HL-60 (cell line): ENCODE measurements at places on chromosomes 6 and 20.

- DNase-seq = no peak
These were observed 126.1 kb upstream of the LAMP5 start for GRCh38 chr20:9388160-9388812.

- no peak for DNase-seq
These were observed 2.1 kb downstream of the HIVEP1 start for GRCh38 chr6:12014027-12014872.

GRCh38 chr20:34334654-34335407, 28.2 kb upstream of the ITCH start:
- DNase-seq = no peak

GRCh38 chr20:45727044-45727443, 4.9 kb downstream of the SPINT4 start:
- no peak for DNase-seq

DNA sequence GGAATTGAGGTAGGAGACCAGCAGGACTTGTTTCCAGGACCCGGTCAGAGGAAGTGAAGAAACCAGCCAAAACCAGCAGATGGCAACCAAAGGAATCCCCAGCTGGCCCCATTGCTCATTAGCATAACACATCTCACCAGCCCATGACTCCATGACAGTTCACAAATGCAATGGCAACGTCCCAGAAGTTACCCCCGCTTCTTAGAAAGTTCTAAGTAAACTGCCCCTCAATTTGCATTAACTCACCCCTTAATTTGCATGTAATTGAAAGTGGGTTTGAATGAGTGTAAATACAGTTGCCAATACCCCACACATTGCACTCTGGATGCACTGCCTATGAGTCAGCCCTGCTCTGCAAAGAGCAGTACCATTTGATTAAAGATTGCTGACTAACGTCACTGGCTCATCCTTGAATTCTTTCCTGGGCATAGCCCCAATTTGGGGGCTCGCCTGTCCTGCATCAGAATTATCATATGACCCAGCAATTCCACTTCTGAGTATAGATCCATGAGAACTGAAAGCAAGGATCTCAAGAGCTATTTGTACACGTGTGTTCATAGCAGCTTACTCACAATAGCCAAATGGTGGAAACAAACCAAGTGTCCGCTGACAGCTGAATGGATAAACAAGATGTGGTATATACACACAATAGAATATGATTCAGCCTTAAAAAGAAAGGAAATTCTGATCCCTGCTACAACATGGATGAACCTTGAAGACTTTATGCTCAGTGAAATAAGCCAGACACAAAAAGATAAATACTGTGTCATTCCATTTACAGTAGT, 36.4 kb downstream of the MYLK4 start:
- no peak for DNase-seq

GRCh38 chr6:52640170-52640569, 30.7 kb upstream of the TMEM14A start:
- DNase-seq = no peak

DNA sequence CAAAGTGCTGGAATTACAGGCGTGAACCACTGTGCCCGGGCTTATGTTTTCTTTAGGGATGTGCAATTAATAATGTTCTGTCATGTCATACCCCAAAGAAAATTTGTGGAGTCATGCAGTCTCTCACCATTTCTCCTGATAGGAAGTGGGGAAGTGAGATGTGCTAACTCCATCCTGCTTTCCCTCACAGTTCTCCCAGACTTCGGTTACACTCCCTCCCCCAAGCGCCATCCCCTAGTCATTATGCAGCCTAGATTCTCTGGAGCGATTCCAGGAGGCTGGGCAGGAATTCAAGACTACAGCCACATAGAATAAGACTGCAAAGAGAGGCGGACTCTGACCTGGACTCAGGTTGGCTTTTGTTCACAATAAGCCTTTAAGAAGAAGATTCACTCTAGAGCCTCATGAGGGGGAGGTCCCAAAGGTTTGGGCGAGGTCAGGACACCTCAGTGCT, 271.4 kb downstream of the ALDH8A1 start:
- no peak for DNase-seq

DNA sequence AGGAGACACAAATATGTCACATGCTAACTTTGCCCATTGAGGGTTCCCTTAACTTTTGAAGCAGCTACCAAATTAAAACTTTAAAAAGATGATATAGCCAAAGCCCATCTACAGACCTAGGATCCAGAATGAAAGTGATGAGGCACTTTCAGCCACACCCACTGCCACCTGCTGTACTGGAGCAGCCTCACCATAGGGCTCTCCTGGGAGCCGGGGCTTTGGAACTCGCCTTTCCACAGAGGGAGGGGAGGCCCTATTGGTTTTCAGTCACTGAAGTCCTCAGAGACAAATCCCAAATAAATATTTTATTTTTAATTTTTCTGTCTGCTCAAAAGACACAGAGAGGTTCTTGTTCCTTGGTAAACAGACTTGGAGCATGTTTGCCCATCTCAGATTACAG, 238.1 kb upstream of the TAB2 start:
- no peak for DNase-seq

- DNase-seq = no peak
These were observed 470.2 kb upstream of the HSF2 start for GRCh38 chr6:121929301-121929700.

DNA sequence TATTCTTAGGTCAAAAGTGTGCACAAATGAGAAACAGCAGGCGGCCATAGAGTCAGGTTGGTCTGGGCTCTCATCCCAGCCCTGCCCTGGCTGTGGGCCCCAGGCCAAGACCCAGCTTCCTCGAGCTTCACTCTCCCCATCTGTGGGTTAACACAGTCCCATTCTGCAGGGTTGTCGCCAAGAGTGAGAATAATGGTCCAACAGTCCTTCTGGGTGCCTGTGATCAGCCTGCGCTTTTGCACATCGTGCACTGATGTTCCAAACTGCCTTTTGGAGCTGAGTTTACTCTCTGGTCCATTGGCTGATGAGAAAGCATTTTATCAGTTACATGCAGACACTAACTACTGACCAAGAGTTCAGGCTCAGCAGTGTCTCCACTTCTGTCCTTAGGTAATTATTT, 82.6 kb downstream of the INSM1 start:
- DNase-seq = no peak

GRCh38 chr6:108559884-108560462, 744 bp upstream of the FOXO3 start:
- DNase-seq = no peak

DNA sequence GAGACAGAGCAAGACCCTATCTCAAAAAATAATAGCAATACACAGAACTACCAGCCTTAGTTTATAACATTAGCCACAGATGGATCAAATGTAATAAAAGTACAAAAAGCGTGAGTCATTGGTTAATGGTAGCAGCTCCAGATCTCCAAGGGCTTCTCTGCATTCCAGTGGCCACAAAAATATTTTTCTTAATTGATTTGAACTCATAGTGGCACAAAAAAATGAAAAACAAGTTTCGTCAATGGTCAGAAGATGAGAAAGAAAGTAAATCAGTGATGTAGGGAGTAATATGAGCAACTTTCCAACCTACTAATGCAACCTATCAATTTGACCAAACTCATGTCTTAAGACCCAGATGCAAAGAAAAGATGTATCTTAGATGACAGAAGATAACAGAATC, 79.6 kb downstream of the CEP57L1 start:
- DNase-seq = no peak

- no peak for DNase-seq
These were observed 34.8 kb downstream of the CTNNBL1 start for GRCh38 chr20:37728635-37728983.

DNA sequence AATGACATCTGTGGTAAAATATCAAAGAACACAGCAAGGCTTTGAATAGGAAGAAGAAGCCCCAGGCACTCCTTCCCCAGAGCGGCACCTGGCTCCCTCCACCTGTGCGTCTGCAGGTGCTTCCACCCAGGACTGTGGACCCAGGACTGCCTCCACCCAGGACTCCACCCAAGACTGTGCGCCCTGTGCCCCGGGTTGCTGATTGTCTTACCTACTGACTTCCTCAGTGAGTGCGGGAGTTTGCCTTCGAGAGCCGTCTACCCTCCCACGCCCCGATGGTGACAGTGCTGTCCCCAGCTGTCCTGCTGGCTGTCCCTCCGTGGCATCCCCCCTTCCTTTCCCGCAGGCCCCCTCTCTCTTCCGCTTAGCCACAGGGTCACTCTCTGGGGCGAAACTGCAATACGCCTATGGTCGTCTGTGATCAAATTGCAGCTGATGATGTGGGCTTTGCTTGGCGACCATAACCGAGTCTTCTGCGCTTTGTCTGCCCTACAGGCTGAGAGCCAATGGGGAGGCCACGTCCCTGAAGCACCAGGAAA, 52.1 kb downstream of the IRF4 start:
- no peak for DNase-seq

DNA sequence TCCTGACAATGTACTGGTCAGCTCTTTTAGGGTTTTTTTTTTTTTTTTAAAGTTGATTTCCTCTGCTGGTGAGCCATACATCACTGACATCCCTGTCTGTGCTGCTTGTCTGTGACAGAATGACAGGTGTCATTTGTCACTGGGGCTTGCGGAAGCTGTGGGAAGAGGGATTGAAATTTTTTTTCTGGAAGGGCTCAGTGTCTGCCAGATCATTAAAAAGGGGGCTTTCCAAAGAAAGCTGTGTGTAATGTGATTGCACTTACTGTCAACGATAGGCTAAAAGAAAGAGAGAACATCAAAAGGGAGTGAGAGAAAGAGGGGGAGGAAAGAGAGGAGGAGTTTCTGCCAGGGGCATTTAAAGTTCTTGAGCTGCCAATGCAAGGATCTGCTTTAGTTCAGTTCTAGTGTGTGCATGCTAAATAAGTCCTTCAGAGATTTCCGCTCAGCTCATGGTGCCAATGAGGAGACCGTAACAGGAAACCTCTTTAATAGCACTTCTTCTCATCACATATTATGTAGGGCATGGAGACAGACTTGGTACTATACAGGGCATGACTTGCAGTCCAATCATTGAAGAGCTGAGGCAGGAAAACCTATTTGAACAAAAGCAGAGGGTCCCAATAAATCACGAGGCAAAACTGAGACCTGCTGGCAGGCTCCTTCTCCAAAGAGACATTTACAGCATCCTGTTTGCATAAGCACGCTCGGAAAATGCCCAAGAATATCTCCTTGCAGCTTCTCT, 177.2 kb downstream of the TSHZ2 start:
- no peak for DNase-seq

GRCh38 chr6:161465403-161465802, 191.5 kb upstream of the AGPAT4 start:
- no peak for DNase-seq

- no peak for DNase-seq
These were observed 4.9 kb downstream of the MAPK13 start for GRCh38 chr6:36135053-36135731.

DNA sequence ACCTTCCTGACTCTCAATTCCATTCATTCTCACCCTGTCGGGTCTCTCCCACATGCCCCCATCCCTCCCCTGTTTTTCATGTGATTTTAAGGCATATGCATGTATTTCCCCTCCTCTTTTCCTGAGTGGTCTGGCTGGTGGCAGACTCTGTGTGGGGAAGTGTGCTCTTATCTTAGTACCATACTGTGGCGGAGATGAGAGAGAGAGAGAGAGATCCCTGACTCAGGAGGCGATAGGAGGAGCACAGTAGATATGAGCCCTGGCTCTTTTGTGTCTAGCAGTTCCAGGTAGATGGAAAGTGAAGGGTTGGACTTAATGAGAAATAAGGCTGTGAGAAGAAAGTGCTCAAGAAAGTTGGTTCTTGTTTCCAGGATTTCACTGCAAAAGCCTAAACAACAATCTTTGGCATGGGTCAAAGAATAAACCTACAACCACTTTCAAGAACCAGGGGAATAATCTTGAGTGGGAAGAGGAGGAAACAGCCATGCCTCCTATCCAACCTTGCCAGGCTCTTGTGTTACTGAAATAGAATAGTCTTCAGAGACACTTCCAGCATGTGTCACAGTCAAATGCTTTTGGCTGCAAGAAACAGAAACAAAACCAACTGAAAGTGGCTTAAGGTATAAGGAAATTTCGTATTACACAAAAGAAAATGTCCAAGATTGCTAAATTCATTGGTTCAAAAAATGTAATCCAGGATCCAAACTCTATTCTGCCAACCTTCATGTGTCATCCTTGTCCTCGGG, 123.8 kb upstream of the MYLIP start:
- DNase-seq = no peak

- DNase-seq = no peak
These were observed 397.4 kb downstream of the C6orf118 start for GRCh38 chr6:164911873-164912580.

- DNase-seq = no peak
These were observed 1.8 kb upstream of the HLA-DQB1 start for GRCh38 chr6:32668226-32668747.

- no peak for DNase-seq
These were observed 68.4 kb downstream of the RPP40 start for GRCh38 chr6:4935486-4935885.

DNA sequence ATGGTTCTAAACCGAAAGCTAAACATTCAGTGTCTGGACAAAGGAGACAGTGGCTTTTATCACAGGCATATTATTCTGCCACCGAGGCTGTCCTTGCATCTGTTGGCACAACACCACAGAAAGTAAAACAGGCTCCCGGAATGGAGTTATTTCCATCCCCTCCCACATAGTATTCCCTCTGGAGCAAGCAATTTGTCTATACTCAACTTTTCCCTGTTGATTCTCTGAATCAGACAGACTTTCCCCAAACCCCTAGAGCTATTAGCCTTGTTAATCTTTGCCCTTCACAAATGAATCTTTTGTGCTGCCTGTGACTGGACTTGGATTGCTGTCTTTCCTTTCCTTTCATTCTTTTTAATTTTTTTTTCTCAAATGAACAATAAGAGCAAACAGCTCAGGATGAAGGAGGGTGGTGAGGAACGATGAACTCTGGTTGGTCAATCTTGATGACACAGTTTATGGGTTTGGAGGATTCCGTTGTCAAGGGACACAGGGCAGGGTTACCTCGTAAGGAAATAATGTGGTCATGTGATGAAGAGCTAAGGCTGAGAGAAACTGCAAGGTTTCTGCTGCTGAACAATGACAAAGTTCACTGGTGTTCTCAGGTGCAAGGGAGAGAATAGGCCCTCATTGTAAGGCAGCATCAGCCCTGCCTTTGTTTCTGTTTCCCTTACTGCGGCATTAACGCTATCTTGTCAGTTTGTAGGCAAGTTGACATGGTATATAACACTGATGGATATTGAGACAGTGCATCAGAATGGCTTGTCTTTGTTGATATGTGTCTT, 275.0 kb upstream of the BMP2 start:
- no peak for DNase-seq

DNA sequence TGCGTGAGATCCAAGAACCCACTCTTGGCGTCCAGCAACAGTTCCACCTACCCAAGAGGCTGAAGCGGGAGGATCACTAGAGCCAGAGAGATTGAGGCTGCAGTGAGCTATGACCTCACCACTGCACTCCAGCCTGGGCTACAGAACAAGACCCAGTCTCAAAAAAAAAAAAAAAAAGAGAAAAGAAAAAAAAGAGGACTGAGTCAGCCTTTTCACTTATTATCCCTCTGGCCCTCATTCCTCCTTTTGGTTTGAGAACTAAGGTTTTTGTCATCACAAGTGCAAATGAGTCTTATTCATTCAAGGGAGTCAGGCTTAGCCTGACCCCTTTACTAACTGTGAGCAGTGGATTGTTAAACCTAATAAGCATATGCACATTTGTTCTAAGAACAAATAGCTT, 37.9 kb upstream of the JARID2 start:
- DNase-seq = no peak
